ENCODE measurements at places on chromosomes 16 and 17.
A peak's percentile ranks its signal among the peaks of the same experiment; 100 is the strongest.

DNA sequence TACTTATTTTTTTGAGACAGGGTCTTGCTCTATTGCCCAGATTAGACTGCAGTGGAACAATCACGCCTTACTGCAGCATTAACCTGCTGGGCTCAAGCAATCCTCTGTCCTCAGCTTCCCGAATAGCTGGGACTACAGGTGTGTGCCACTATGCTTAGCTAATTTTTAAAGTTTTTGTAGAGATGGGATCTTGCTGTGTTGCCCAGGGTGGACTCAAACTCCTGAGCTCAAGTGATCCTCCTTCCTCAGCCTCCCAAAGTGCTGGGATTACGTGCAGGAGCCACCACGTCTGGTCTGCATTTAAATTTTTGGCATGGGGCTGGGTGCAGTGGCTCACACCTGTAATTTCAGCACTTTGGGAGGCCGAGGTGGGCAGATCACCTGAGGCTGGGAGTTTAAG, 41.0 kb upstream of the INTS2 start:
- no peak for DNase-seq

DNA sequence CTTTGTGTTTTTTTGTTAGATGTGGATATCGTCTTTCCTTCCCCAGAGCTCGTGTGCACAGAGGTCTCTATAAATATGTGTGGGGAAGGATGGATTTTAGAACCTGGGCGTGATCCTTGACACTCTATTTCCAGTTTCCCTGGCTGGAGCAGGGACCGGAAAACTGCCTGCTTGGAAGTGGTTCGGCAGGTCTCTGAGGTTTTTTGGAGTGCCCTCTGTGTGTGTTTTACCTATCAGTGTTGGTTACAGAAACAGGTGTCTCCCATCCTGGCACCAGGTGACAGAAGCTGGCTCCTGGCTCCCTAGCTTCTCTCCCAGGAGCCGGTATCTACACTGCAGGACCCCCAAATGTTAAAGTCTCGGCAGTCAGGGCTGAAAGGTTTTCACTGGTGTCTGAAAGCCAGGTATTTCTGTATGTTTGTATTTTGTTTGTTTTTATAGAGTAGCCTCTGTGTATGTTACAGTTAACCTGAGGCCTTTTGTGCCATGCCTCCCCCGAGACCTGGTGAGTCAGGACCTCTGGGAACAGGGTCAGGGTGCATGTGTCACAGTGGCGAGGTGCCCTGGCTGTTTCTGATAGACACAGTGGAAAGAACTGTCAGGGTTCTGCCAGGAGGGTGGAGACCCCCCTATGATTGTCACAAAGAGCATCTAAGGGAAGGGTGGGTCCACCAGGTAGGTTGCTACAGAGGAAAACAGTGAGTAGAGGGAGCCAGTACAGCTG, 31.3 kb downstream of the ZC3H18 start:
- DNase-seq, result no peak

GRCh38 chr17:75241502-75241901, 19.9 kb downstream of the GGA3 start:
- no peak for DNase-seq

GRCh38 chr16:64736857-64737256, 385.0 kb downstream of the CDH11 start:
- DNase-seq, result no peak

DNA sequence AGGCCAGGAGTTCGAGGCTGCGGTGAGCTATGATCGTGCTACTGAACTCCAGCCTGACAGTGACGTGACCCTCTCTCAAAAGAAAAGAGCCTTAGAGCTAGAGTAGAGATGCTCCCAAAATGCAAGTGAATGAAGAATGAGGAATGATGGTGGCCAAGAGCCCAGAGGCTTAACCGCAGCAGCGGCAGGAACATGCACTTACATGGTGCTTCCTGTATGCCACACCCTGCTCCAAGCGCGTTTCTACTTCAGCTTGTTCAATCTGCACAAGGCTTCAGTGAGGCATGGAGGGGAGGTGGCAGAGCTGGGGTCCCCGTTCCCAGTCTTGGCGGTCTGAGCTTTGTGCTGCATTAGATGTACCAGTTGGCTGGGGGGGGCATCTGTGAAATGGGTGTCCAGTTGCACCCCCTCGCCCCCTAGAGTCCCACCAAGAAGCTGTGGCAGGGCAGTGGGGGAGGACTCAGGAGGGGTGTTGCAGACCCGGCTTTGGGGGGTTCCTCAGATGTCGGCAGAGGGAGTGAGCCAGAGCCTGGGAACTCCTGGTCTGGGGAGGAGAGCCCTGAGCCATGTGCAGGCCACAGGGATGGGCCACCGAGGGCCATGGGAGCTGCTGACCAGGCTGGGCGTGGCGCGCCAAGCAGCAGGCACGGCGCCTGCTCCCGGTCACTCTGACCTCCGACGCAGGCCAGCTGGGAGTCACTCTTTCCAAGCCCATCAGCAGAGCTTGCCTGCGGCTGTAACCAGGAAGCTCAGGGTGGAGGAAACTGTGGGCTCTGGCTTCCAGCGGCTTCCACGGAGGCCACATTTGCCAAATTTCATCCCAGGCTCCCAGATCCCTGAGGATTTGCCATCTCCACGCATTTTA, 260.1 kb downstream of the PARN start:
- DNase-seq, result no peak

- no peak for DNase-seq
Observed at GRCh38 chr16:53904533-53904932, 200.6 kb downstream of the FTO start.

- DNase-seq, result no peak
Observed at GRCh38 chr16:31367853-31368252, 12.9 kb downstream of the ITGAX start.

DNA sequence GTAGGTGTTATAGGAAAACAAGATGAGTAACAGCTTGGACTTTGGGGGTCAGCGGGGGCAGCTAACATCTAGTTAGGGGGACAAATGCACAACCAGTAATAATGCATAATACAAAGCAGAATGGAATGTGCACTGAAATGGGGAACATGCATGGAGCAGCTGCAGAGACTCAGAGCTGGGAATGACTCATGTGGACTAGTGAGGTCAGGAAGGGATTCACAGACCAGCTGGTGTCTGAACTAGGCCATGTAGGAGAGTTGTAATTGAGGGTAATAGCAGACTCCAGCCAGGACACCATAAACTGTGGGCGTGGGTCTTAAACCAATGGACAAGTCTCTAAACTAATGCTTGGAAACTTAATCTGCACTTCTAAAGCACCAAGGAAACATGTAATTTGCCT, 176.8 kb upstream of the ASIC2 start:
- DNase-seq, result no peak

GRCh38 chr17:64281962-64282752, 19.1 kb upstream of the TEX2 start:
- DNase-seq, result peak; percentile 36

DNA sequence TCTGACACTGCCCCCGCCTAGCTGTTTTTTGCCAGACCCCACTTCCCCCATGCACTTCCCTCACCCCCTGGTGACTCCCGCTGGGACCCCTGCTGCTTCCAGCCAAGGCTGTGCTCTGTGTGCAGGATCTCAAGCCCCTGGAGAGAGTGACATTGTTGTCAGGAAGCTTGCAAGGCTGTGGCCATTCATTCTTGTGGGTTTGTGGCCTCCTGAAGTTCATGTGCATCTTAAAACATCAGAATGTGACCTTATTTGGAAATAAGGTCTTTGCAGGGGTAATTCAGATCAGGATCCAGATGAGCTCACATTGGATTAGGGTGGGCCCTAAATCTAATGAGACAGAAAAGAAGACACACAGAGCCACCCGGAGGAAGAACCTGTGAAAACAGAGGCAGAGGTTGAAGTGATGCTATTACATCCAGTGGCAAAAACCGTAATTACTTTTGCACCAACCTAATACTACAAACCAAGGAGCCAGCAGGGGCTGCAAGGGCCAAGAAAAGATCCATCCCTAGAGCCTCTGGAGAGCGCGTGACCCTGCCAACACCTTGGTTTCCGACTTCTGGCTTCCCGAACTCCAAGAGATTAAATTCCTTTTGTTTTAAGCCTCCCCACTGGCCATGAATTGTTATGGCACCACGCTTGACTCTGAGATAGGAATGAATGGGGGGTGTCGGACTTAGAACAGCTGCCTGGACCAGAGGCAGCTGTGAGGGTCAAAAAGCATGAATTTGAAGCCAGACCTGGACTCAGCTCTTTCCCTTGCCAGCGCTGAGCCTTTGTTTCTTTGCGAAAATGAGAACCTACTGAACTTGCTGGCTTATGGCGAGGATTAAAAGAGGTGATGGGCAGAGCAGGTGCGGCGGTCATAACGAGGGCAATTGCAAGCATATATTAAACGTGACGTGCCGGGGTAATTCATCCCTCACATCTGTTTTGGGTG, 75.5 kb downstream of the BMERB1 start:
- no peak for DNase-seq

DNA sequence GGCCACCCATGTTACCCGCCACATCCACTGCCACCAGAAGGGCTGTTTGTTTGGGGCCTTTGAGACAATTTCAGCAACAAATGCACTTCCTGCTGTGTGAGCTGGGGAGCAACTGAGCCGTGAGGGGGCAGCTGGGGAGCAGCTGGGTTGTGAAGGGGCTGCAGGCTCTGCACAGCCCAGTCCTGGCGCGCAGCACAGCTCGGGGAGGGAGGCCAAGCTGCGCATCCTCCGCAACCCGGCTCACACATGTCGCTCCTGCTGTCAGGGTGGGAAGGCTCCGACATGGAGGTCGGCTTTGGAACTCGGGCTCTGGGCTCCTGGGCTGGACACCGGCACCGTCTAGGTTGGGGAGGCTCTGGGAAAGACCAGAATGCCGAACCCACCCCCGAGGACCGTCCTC, 53.6 kb downstream of the CBFA2T3 start:
- no peak for DNase-seq

DNA sequence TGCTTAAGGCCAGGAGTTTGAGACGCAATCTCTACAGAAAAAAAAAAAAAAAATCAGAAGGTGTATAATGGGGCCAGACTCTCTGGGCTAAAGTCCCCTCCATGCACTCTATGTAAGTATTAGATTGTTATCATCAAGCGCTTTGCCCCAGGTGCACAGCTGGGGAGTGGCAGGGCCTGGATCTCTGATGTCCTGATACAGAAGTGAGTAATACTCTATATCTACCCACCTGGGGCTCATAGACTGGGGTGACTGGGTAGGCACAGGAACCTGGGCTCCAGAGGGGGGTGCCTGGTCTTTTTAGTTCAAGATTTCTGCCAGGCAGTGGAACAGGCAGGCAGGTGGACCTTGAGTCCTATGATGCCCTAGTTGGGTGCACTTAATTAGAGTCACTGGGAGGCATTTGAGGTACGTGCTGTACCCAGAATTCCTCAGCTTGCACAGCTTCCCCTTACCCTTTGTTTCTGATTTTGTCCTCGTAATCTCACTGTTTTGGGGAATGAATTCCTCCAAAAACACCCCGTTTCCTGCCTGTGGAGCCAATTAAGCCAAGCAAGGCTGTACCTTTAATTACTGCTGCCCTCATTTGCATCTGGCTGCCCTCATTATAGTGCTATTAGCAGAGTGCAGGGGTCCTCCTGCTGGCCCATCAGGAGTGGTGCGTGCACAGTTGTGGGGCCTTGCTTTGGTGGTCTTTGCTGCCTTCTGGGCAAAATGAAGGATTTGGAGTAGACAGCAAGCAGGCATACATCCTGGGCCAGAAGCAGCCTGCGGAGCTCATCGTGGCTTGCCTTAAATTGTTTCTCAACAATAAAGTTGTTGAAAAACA, 239.0 kb downstream of the SNX29 start:
- no peak for DNase-seq

- no peak for DNase-seq
Observed at GRCh38 chr17:1112875-1113274, 66.9 kb downstream of the ABR start.

DNA sequence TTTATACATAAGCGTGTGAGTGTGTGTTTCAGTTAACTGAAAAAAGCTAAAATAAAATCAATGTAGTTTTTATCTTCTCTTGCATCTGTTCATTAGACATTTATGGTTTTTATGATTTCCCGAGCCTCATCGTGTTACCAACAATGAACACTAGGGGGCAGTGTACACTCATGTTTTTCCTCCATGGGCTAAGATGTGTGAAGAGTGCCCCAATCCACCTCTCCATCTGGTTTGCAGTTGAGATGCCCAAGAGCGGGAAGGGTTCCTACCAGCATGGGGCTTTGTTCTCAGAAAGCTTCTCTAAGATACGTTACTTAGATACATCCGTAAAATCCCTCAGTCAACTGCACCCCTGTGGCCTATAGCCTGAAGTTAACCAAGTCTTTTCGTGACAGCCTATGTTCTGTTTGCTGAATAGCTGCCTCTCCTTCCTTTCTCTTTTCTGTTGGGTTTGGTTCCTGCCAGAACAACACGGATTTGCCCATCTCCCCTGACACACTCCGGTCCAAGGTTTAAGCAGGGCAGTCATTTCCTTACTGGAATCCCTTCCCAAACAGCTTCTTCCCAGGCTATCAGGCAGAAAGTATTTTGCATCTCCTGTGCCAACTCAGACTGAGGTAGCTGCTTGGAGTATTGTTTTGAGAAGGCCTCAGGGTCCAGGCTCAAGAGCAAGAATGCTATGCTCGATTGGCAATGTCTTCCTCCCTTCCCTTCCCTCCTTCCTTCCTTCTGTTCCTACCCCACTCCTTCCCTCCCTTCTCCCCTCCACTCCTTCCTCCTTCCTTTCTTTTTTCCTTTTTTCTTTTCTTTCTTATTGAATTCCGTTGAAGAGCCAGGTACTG, 12.9 kb upstream of the ELAC2 start:
- peak; percentile 1 for DNase-seq

- no peak for DNase-seq
Observed at GRCh38 chr17:45221081-45222013, at the start of gene FMNL1. FMNL1 (plus strand) TSS chr17:45221885; CDS start chr17:45222125, 240 bp downstream.

GRCh38 chr17:59406808-59407381, 75.4 kb downstream of the YPEL2 start:
- DNase-seq, result peak; percentile 45

DNA sequence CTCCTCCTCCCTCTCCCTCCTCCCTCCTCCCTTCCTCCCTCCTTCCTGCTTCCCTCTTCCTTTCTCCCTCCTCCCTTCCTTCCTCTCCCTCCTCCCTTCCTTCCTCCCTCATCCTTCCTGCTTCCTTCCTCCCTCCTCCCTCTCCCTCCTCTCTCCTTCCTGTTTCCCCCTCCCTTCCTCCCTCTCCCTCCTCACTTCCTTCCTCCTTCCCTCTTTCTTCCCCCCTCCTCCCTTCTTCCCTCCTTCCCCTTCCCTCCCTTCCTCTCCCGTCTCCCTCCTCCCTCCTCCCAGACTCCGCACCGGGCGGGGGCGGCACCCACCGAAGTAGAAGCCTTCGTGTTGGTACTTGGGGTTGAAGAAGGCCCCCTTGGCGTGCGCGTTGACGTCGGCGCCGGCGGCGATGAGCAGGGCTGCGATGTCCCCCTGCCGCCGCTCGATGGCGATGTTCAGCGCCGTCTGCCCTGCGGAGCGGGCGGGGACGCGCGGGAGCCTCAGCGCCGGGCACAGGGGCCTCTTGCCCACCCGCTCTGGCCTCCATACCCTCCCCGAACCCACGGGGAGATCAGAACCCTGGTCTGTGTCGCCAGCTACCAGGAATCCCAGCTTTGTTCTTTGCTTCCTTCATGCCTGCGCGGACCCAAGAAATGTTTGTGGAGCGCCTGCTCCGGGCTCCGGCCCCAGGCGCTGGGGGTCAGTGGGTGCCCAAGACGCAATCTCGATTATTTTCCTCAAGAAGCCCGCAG, 22.2 kb downstream of the TRPV3 start:
- DNase-seq, result no peak

- DNase-seq, result no peak
Observed at GRCh38 chr16:3262517-3262916, 6.1 kb upstream of the MEFV start.

- DNase-seq, result no peak
Observed at GRCh38 chr16:24975428-24975889, 39.7 kb downstream of the ARHGAP17 start.

- peak; percentile 83 for DNase-seq
Observed at GRCh38 chr16:616733-617586, 13.8 kb upstream of the WFIKKN1 start.

All from DMS153 (cell line).